CD4-positive, alpha-beta T cell treated with Interleukin-1 beta for 1 hour (primary cell): ENCODE measurements at places on chromosomes 2 and 18.

- no peak for DNase-seq
Measured at GRCh38 chr2:153043385-153043784, 325.0 kb downstream of the ARL6IP6 start.

DNA sequence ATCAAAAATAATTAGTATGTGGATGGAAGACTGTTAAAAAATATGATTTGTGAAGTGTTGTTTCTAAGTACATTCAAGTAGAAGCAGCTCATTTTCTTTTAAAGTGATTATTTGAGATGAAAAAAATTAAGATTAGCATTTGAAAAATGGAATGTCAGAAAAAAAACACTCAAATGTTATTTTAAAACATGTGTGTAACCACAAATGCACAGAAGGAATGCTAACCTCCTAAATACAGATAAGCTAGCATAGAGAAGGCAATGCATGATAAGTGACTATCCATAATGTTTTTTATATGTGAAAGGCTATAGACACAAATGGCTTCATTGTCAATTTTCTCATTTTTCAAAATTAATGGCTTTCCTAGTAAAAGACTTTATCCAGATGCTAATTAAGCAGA is 198.9 kb downstream of the NYAP2 start:
- DNase-seq, result no peak

DNA sequence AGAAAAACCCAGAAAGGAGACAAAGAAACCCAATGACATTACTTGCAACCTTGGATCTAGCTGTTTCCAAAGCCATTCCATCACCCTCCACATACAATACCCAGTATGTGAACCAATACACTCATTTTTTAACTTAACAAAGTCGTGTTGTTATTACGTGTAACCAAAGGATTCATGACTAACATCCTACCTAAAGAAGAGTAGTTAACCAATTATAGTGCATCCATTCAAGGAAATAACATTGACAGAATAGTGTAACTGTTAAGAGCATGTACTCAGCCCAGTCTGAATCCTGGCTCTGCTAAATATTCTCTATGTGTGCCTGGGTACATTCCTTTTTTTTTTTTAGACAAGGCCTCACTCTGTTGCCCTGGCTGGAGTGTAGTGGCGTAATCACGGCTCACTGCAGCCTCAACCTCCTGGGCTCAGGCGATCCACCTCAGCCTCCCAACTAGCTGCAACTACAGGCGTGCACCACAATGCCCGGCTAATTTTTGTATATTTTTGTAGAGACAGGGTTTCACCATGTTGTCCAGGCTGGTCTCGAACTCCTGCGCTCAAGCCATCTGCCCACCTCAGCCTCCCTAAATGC is 9.9 kb downstream of the TLK1 start:
- DNase-seq, result no peak

GRCh38 chr2:165466386-165466785 is 3.1 kb upstream of the CSRNP3 start:
- DNase-seq, result no peak

DNA sequence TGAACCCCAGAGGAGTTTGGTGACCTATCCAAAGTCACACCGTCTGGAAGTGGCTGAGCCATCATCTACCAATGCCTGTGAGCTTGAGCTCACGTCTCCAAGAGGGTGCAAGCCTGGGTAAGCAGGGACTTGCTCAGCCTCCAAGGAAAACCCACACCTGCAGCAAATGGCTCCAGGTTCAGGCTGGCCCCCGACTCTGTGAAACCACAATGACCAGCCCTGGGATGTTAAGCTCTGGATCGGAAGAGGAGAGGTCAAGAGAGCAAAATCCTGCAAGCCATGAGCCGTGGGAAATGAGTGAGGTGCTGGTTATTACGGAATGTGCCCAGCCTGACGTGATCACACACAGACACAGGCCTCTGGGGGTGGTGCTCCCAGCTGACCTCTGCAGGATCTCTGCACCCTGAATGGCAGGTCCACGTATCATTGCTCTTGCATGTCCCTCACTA is 94.1 kb upstream of the OTOS start:
- DNase-seq, result no peak
